ENCODE measurements at places on chromosomes 11 and 22.

DNA sequence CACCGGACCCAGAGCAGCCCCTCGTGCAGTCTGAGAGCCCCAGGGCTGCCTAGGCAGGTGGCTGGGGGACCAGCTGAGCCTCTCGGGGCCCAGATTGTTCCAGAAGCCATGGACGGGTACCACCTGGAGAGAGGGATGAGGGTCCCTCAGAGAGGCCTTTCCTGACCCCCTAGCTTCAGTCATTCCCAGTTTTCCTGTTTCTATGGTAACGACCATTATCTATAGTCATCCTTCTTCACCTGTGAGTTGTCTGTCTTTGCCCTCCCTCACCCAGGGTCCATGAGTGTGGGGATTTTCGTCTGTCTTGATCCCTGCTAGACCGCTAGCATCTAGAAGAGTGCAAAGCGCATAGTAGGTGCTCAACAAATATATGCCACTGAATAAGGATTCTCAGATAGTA is 76.3 kb upstream of the TCF20 start:
- DNase-seq, result no peak

- DNase-seq, result no peak
Measured at GRCh38 chr11:134657631-134658030, 245.6 kb upstream of the B3GAT1 start.

DNA sequence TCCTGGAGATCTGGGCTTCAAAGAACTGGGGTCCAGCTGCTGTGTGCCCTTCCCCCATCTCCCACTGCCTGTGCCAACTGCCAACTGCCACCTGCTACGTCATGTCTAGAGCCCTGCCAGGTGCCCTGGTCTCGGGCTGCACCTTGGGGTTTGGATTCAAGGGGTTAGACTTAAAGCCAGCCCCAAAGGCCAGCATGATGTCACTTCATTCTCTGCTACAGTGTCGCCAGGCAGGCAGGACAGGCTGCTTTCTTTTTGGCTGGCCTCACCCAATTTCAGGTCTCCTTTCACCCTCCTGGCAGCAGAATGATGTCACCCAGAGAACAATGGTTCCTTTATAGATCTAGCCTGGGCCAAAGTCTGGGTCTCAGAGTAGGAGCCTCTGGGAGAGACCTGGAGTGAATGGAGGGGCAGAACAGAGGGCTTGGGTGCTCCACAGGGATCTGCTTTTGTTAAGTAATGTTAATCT is 79.5 kb upstream of the CRYBB3 start:
- DNase-seq, result no peak

DNA sequence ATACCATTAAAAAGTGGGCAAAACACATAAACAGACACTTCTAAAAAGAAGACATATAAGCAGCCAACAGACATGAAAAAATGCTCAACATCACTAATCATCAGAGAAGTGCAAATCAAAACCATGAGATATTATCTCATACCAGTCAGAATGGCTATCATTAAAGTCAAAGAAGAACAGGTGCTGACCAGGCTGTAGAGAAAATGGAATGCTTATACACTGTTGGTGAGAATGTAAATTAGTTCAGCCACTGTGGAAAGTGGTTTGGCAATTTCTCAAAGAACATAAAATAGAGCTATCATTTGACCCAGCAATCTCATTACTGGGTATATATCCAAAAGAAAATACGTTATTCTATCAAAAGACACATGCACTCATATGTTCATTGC is 13.5 kb downstream of the OR2AT4 start:
- DNase-seq, result no peak

GRCh38 chr11:65496304-65497140 is 2.3 kb upstream of the MALAT1 start:
- DNase-seq, result no peak

- no peak for DNase-seq
Measured at GRCh38 chr22:44098021-44098739, 74.1 kb downstream of the PARVB start.
